ENCODE measurements at places on chromosomes 16 and 17. TPM values are rescaled to one million over a fixed set of nuclear protein-coding genes. Genes with fewer than 3 reads are reported as not detected.

Gene CACNB1
- 12.2 TPM for polyA plus RNA-seq

Gene GPRC5B
- 106 TPM for polyA plus RNA-seq

Gene CCDC154
- 2.6 TPM for polyA plus RNA-seq

DNA sequence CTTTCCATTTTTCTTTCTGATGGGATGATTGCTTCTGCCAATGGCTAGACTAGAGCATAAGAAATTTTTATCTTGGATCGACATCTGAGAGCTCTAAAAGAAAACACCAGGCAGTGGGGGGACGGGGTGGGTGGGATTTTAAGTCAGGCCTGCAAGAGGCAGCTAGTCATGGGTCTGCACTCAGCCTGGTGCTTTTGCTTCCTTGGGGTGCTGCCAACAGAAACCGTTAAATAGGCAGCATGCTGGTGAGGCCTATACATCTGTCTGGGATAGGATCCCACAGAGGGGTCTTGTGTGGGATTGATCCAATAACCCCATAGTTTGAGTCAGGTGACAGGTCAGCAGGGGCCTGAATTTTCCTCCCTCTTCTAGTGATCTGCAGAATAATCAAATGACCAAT, 26.9 kb downstream of the ZNRF1 start:
- DNase-seq = no peak

Gene CKLF
- polyA plus RNA-seq = 38.9 TPM

- DNase-seq = no peak
Observed at GRCh38 chr17:11908711-11909146, 88.5 kb downstream of the ZNF18 start.

Gene IRX5
- polyA plus RNA-seq = 5.2 TPM

Measured in left kidney (tissue), 8 donors.